ENCODE measurements at places on chromosomes 1 and 21.

DNA sequence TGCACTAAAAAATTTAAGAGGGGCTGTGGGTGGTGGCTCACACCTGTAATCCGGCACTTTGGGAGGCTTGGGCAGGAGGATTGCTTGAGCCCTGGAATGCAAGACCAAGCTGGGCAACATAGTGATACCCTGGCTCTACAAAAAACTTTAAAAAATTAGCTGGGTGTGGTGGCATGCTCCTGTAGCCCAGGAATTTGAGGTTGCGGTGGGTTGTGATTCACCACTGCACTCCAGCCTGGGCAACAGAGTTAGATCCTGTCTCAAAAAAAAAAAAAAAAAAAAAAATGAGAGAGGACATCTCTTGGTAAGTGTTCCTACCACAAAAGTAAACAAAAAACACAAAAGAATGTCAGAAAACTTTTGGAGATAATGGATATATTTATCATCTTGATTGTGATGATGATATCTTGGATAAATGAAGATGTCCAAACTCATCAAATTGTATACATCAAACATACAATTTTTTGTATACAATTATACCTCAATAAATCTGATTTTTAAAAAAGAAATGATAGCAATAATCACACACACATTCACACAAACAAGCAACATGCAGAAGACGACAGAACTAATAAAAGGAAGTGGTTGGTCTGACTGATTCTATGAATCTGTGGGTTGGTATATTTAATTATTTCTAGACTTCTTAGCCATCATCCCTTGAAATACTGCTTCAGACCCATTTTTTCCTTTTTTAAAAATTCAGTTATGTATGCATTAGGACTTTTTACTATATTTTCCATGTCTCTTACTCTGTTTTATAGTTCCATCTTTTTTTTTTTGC is 465.9 kb downstream of the PLA2G4A start:
- DNase-seq, result no peak

DNA sequence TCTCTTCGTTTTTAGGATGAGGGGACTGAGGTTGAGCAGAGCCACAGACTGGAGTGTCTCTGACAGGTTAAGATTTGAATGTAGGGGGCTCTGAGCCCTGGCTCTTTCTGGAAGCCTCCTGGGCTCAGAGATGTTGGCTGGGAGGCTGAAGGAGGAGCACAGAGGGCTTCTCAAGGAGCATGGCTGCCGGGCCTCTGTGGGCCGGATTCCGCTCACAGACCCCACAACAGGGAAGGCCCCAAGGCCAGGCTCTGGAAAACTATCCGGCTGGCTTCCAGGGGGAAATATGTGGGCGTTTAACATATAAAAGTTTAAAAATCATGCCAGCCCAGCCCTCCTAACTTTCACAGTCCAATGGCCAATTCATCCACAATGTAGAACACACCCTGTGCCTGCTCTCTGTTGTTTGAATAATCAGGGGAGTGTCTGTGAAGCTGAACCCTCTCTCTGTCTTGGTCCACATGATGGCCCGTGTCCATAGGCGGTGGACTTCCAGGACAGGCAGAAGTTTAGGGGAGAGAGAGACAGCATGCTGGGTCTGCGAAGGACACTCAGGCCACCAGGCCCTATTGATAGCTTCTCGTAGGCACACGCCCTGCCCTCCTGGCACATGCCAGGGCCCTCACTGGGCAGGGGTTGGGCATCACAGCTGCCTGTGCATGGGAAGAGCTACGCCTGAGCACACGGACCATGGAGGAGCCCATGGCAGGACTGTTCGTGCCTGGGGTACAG is 10.8 kb downstream of the OBSCN start:
- DNase-seq, result no peak

GRCh38 chr1:200885623-200886402 is 8.9 kb upstream of the INAVA start:
- DNase-seq, result no peak

- no peak for DNase-seq
These were observed 24.7 kb upstream of the BECN2 start for GRCh38 chr1:241932845-241933244.

GRCh38 chr1:33410091-33410701 is 20.7 kb downstream of the PHC2 start:
- DNase-seq, result peak; percentile 37

- no peak for DNase-seq
These were observed 51.6 kb upstream of the ZC3H11B start for GRCh38 chr1:219664310-219665029.

GRCh38 chr1:156797212-156797871 is 19.3 kb downstream of the SH2D2A start:
- DNase-seq, result peak; percentile 69

GRCh38 chr1:234931404-234931973 is 197.1 kb downstream of the TOMM20 start:
- no peak for DNase-seq

- no peak for DNase-seq
These were observed 20.9 kb upstream of the LRP8 start for GRCh38 chr1:53348486-53349368.

DNA sequence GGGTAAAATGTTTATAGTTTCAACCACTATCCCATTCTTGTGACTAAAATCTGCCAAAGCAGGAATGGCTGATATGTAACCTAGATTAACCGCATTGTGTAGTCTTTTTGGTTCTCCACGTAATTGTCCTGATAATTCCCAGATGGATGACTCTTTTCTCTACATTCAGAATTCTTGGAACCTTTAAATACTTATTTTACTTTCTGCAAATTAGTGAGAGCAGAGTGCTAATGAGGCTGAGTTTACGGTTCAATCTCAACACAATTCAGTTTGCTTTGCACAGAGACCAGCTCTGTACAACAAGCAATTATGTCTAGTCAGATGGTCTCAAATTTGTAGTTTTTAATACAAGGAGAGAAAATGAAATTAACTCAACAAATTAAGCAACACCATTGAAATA is 9.1 kb downstream of the CRB1 start:
- DNase-seq, result no peak

DNA sequence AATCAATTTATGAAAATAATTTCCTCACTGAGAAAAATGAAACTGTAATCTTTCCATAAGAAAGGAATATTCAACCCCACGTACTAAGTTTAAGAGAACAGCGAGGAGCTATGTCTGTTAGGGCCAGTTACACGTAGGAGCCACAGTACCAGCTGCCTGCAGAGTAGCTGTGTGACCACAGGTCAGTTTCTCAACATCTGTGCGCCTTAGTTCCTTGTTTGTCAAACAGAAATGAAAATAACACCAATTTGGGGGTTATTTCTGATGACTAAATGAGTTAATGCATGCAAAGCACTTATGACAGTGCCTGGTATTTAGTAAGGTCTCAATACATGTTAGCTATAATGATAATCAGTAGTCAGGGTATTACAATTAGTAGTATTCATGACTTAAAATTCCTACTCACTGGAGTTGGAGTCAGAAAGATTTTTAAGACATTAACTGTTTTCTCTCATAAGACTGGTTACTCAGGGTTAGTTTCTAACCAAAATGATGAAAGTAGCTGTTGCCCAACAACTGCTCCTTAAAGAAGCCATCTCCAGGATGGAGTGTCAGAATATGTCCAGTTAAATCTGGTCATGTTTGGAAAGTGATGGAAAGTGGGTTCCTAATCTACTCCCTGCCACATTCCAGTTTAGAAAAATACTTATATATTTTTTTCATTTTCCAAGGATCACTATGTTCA is 85.8 kb upstream of the ZNF648 start:
- no peak for DNase-seq

- no peak for DNase-seq
These were observed 3.5 kb downstream of the ROR1 start for GRCh38 chr1:63777286-63777685.

- DNase-seq, result no peak
These were observed 24.0 kb downstream of the CD101 start for GRCh38 chr1:117025568-117025967.

GRCh38 chr21:32135401-32136363 is 143.2 kb downstream of the MIS18A start:
- peak; percentile 58 for DNase-seq

DNA sequence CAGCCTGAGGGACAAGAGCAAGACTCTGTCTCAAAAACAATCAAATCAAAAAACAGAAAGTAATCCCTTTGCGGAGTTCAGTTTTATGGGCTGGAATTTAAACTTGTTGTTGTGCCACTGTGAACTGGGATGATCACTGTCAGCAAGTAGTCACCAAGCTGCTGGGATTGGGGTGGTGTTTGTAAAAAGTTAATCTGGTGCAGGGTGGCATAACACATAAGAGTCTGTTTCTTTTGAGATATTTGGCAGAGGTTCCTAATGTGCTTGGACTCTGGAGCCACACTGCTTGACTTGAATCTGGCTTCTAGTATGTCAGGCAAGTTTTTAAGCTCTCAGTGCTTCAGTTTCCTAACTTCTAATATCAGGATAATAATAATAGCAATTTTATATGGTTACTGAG is 6.6 kb downstream of the CLIC4 start:
- DNase-seq, result no peak

DNA sequence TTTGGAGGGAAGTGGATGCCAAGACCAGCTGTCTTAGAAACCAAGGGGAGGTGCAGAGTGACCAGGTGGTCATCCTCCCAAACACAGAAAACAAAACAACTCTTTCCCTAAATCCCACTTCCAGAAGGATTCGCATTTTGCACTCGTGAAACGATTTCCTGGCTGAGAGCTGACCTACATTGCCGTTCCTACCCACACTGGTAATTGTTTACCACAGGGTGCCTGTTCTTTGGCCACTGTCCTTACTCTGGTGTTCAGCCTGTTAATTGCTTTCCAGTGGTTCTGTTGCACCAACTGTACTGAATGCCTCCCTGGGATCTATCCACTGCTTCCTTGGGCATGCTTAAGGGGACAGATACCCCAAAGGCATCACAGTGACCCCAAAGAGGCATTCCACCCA is 23.2 kb upstream of the PLA2G2C start:
- no peak for DNase-seq

GRCh38 chr1:163036671-163037070 is 32.5 kb upstream of the RGS4 start:
- DNase-seq, result no peak

GRCh38 chr1:192545896-192546521 is 29.6 kb upstream of the RGS1 start:
- DNase-seq, result no peak

- no peak for DNase-seq
These were observed 201.2 kb upstream of the L1TD1 start for GRCh38 chr1:61993331-61993961.

Data from NCI-H524 (cell line).